ENCODE measurements at places on chromosomes 12 and 14.

DNA sequence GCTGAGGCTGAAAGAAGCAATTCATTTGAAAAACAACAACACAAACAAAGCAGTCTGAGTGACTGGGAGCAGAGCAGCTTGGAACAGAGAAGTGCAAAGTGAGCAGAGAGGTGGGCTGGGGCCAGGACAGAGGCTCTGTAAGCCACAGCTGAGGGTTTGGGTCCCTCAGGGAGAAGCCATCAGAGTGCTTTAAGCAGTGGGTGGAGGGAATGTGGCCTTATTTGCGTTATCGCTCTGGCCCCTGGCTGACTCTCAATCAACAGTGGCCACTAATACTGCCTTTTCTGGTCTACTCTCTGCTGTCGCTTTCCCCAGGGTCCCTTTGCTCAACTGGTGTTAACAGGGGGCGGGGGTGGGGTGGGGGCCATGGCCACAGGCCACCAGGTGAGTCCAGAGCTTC, 44.2 kb downstream of the IRF2BPL start:
- no peak for DNase-seq

GRCh38 chr14:38175658-38176057, 32.0 kb upstream of the SSTR1 start:
- no peak for DNase-seq

DNA sequence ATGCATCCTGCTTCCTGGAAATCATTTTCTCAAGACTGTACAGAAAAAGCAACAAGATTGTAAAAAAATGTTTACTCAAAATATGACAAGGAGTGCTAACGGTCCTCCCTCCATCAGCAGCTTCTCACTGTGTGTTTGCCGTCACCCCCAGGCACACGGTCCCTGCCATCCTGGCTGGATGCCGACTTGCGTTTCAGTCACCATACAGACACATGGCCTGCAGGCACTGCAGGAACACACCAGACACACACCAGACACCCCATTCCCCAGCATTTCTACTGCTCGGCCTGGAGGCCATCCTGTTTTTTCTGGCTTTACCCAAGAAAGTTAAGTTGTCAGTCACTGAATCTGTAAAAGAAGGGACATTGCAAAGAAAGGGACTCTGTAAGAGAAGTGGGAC, 10.8 kb downstream of the KCNK10 start:
- DNase-seq, result no peak

- no peak for DNase-seq
These were observed 9.5 kb downstream of the HSP90AA1 start for GRCh38 chr14:102077382-102077709.

DNA sequence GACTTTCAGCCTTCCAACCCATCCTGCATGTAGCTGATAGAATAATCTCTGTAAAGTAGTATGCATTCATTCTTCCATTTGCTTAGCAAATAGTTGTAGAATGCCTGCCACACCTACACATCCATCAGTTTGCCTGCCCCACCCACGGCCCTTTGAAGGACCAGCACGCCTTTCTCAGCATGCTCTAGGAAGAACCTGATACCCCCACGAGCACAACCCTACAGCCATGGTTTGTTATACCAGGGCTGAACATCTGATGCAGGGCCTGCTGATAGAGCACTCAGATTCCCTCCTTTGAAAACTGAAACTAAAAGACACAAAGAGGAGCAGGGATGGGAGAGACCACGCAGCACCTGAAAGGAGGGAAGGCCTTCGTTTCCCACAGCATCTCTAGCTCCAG, 205.1 kb downstream of the ANO2 start:
- no peak for DNase-seq

DNA sequence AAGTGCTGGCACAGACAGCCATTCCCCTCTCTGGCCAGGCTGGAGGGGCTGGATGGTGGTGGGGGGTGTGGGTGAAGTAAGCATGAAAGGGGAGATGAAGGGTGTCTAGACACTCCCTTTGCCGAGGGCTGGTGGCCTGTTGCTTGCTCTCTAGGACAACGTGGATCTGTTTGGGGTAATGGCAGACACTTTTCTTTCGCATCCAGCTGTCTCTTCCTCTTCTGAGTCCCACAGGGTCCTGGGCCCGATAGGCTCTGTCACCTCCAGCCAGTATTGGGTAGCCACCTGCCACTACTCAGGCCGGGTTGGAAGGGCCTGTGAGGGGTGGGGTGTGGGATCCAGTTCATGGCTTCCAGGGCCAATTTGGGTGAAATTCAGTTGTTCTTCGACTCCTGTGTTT, 218.1 kb downstream of the CACNA1C start:
- no peak for DNase-seq

DNA sequence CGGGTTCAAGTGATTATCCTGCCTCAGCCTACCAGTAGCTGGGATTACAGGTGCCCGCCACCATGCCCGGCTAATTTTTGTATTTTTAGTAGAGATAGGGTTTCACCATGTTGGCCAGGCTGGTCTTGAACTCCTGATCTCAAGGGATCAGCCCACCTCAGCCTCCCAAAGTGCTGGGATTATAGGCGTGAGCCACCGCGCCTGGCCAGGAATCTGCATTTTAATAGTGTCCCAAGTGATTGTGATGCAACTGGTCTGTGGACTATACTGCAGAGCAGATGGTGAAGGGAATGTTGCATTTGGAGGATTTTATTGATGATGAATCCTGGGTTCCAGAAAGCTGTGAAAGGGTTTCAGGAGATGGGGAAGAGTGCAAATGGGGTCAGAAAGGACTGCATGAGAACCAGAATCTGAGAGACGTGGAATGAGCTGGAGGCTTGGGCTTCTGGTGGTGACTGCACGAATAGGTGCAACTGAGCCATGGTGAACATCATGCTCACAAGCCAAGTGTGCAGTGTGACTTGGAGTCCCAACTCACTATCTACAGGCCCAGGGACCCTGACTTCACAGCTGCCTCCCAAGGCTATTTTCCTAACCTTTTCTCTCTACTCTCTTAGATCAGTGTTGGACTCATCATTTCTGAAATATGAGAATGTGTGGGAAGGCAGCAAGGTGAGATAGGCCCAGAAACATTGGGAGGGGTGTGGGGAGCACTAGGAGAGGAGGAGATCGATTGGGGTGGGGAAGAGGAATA, 4.5 kb downstream of the RPS26 start:
- DNase-seq, result no peak

DNA sequence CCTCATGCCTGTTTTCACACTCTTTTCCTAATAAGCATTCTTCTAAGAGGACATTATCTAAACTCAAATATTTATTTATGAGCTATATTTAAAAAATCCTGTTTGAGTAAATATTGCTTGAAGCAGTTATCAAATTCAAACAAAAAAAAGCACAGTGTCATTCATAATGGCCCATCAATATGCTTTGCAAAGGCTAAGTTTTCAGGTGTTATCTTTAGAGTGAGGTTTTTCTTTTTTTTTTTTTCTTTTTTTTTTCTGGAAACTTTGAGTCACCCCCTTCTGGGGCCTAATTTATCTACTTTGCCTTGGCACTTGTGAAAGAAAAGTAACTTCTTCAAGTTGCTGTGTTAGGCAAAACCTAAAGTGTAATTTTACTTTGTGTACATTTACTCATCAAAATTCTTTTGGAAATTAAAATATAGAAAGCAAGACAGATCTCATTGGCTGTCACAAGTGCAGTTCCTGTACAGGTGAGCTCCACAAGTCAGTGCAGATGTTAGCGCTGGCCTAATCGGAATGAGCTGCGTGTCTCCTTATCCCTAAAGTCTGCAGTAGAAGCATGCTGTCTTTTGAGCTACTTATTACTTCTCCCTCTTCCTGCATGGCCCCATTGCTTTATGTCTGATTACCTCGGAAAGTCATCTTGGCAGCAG, 53.3 kb downstream of the GLT1D1 start:
- no peak for DNase-seq

DNA sequence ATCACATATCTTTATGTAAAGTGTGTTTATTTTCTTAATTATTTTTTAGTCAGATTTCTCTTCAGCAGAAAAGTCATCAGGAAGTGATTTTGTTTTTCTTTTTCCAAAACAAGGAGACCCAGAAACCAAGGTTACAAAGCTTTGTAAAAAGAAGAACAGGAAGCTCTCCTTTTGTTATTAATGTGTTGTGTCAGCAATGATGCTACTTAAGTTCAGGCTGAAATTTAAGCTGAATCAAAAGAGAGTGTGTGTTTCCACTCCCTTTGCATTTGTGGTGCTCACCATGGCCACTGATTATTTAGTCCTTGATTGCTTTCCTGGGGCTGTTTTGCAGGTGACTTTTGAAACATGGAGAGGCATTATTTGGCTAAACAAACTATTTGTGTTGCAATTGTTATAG, 155.3 kb upstream of the ATP2B1 start:
- no peak for DNase-seq

- no peak for DNase-seq
These were observed 326.9 kb upstream of the SFSWAP start for GRCh38 chr12:131383741-131384543.

GRCh38 chr14:60970146-60970545, 10.7 kb downstream of the TRMT5 start:
- no peak for DNase-seq

GRCh38 chr14:54665946-54666345, 99.0 kb downstream of the SAMD4A start:
- DNase-seq, result no peak

DNA sequence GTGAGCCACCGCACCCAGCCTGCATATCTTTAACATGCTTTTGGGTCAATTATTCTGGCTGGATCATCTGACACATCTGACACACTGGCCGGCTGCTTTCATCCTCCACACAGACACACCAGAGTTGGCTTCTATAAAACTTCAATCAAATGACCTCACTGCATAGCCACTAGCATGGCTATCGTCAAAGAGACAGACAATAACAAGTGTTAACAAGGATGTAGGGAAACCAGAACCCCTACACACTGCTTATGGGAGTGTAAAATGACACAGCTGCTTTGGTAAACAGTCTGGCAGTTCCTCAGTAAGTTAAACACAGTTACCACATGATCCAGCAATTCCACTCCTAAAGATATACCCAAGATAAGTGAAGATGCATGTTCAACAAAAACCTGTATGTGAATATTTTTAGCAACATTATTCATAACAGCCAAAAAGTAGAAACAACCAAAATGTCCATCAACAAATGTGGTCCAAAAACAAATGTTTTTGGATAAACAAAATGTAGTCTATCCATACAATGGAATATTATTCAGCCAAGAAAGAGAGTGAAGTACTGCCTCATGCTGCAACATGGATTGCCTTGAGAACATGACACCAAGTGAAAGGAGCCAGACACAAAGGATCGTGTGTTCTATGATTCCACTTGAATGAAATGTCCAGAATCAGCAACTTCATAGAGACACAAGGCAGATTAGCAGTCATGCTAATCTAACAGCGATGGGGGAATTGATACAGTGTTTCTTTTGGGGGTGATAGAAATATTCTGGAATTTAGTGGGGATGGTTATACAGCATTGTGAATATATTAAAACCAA, 10.1 kb downstream of the KDM2B start:
- no peak for DNase-seq

DNA sequence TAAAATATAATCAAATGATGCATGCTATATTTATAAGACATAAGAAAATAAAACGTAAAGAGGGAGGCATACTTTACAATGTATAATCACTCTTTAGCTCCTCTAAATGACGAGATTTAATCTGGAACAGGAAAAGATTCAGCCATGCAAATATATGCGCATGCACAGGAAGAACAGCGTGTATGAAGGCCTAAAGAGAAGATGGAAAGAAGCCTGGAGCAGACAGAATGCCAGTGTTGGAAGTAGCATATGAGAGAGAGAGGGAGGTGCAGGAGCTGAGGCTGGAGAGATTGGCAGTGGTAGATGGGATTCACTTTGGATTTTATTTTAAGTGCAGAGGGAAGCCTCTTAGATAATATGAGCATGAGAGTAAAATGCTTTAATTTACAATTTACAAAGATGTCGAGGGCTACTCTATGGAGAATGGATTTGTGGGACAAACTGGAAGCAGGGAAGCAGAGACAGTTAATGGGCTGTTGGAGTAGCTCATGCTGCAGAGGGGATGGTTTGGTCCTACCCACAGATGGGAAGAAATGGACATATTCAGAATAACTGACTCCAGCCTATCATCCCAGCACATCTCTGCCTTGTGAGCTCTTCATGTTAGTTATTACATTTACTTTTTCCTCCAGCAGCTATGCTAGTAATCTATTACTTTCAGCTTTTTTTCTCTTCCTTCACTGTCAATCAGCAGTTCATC, 411.1 kb downstream of the TMTC2 start:
- no peak for DNase-seq

DNA sequence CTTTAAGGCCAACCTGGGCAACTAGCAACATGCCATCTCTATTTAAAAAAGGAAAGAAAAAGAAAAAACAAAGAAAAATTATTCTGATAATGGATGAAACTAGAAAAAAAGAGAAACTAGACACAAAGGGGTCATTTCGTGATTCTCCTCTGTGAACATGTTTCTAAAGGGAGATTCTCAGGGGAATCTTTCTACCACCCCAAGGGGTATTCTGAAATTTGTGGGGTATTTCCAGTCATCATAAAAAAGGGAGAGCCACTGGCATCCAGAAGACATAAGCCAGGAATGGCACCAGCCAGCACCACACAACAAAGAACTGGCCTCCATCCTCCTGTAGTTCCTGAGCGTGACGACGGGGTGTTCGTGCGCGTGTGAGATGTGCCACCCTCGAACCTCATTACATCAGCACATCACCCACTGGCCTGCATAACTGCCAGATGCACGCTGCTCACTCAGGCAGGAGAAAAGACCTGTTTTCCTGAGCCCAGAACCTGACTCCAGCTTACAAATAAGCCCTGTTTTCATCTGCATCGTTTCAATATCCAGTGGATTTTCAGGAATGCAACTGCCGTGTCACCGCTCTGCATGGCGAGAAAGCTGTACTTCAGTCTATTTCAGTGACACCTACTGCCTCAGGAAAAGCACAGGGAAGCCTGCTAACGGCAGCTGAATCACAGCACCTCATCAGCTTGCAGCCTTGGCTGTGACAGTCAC, 23.9 kb downstream of the STX2 start:
- DNase-seq, result no peak

GRCh38 chr14:92937051-92937937, 14.3 kb downstream of the CHGA start:
- DNase-seq, result no peak

GRCh38 chr12:90078344-90078743, 369.7 kb upstream of the ATP2B1 start:
- DNase-seq, result no peak

All from stimulated activated CD4-positive, alpha-beta T cell treated with anti-CD3 and anti-CD28 coated beads, Interleukin-15, amount 100 ng/mL, for 1 hour (primary cell).